Prostate gland (tissue), 2 donors: ENCODE measurements at places on chromosomes 7 and 10. TPM values are rescaled to one million over a fixed set of nuclear protein-coding genes. Genes with fewer than 3 reads are reported as not detected.

The ZNF503 gene
- total RNA-seq, result 33.7 TPM

The MACROH2A2 gene
- total RNA-seq, result 23.1 TPM

The HOXA5 gene
- total RNA-seq, result 3.7 TPM

The SLC29A4 gene
- total RNA-seq, result 13.5 TPM

The SEPHS1 gene
- total RNA-seq, result 60.9 TPM

The STEAP2 gene
- total RNA-seq, result 555 TPM
